ENCODE measurements at places on chromosomes 2 and 18.

- ATAC-seq = no peak
Measured at GRCh38 chr2:34997779-34998178, 1357.8 kb upstream of the CRIM1 start.

DNA sequence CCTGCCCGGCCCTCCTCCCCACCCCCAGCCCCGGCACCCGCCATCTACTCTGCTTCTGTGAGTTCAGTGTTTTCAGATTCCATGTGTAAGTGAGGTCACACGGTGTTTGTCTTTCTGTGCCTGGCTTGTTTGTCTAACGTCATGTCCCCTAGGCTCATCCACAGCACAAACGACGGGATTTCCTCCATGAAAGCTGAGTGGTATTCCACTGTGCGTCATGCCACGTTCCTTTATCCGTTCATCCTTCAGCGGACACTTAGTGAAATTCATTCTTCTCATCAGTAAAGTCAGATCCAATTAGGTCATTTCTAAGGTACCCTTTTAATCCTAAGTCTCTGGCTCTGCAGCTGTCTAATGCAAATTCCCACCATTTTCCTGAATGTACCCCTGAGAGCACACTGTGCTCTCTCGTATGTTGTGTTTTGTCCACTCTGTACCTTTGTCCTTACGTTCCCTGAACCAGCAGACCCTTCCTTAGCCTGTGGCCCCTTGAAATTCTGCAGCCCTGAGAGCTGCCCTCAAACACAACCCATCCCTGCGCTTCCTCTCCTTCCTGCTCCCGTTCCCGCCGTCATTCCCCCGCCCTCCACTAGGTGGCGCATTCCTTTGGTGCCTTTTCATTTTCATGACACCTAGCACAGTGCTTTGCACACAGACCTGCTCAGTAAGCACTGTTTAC is 44.1 kb downstream of the TRAPPC12 start:
- ATAC-seq = peak; percentile 27

- no peak for ATAC-seq
Measured at GRCh38 chr2:113227698-113228097, 51.0 kb downstream of the PAX8 start.

- ATAC-seq = no peak
Measured at GRCh38 chr2:210663631-210664089, 107.3 kb downstream of the CPS1 start.

- peak; percentile 61 for ATAC-seq
Measured at GRCh38 chr2:231900486-231900942, 25.7 kb downstream of the NPPC start.

GRCh38 chr2:187408926-187409325 is 39.1 kb downstream of the CALCRL start:
- no peak for ATAC-seq

- ATAC-seq = no peak
Measured at GRCh38 chr2:156947261-156947660, 310.2 kb upstream of the GALNT5 start.

GRCh38 chr2:238629064-238629463 is 202.3 kb downstream of the ASB1 start:
- ATAC-seq = no peak
